ENCODE measurements at places on chromosomes 3 and 15. TPM values are rescaled to one million over a fixed set of nuclear protein-coding genes. Genes with fewer than 3 reads are reported as not detected.

NXPE3 gene
- 15.9 TPM for total RNA-seq

HIGD2B gene
- total RNA-seq: 0.24 TPM

DUOXA2 gene
- total RNA-seq: not detected

ALS2CL gene
- 45.4 TPM for total RNA-seq

SLC9C1 gene
- not detected for total RNA-seq

EPHA6 gene
- 0.26 TPM for total RNA-seq

GALNT15 gene
- 4.5 TPM for total RNA-seq

TMEM62 gene
- total RNA-seq: 31.0 TPM

SEC22A gene
- total RNA-seq: 15.7 TPM

CCR3 gene
- total RNA-seq: 0.20 TPM

SENP8 gene
- 3.1 TPM for total RNA-seq

TRPM1 gene
- total RNA-seq: not detected

CCR1 gene
- 84.5 TPM for total RNA-seq

ZNF662 gene
- 7.1 TPM for total RNA-seq

CHRFAM7A gene
- total RNA-seq: 8.1 TPM

CD200 gene
- 6.6 TPM for total RNA-seq

SCAMP5 gene
- 20.1 TPM for total RNA-seq

GHSR gene
- total RNA-seq: not detected

RARRES1 gene
- total RNA-seq: 131 TPM

LHFPL4 gene
- total RNA-seq: not detected

VGLL4 gene
- total RNA-seq: 54.5 TPM

CLEC3B gene
- total RNA-seq: 74.0 TPM

NR1I2 gene
- total RNA-seq: 0.12 TPM

GASK1A gene
- 12.3 TPM for total RNA-seq

CADM2 gene
- 0.16 TPM for total RNA-seq

SEMA7A gene
- total RNA-seq: 7.8 TPM

IQCH gene
- total RNA-seq: 3.2 TPM

ARIH2 gene
- total RNA-seq: 75.9 TPM

ARPP19 gene
- total RNA-seq: 152 TPM

Measured in left lung (tissue), 14 donors.